ENCODE measurements at places on chromosomes 6 and 20.
A peak's percentile ranks its signal among the peaks of the same experiment; 100 is the strongest.

DNA sequence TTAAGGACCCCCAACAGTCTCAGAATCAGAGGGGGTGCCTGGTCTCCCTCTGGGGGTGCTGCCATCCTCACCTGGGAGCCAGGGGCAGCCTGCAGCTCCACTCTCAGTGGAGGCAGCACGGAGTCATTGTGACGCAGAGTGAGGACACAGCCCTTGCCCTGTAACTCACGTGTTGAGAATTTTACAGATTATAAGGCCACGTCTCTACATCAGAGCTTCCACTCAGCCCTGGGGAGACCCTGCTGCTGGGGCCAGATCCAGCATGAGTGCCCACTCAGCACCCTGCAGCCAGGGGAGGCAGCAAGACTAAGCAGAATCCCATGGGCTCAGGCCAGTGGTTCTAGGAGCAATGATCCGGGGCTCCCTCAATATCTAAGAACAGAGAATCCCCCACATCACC lies 137.4 kb upstream of the AFDN start:
- DNase-seq = no peak

DNA sequence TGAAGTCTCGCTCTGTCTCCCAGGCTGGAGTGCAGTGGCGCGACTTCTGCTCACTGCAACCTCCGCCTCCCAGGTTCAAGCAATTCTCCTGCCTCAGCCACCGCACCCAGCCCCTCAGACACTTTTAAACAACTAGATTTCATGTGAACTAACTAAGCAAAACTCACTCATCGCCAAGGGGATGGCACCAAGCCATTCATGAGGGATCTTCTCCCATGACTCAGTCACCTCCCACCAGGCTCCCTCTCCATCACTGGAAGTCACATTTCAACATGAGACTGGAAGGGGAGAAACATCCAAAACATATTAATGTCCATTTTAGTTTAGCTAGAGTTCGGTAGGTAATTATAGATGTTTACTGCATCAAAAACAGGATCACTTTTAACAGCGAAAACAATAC lies 95.9 kb upstream of the PRL start:
- DNase-seq = no peak

DNA sequence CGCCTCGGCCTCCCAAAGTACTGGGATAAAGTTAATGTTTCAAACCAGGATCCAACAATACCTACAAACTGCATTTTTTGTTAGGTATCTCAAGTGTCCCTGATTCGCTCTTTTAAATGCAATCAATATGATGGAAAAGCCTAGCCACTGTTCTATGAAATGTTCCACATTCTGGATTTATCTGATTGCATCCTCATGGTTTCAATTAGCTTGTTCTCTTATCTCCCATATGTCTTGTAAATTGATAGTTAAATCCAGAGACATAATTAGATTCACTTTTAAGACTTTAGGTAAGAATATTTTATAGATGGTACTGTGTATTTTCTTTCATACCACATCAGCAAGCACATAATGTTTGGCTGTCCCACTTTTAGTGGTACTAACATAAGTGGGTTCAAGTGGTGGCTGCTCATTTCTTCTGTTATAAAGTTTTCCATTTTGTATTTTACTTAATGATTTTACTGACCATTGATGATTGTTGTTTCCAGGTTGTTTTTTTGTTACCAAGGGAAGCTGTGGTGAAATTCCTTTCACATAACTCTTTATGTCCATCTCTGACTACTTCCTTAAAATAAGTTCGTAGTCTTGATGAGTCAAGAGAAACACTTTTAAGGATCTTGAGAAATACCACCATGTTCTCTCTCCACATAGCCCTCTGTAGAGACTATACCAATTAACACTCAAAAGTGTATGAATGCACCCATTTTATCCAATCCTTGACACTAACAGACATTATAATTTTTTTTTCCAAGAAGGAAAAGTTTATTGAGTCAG lies 40.5 kb downstream of the RNGTT start:
- no peak for DNase-seq

GRCh38 chr6:105199711-105200110 lies 19.9 kb upstream of the POPDC3 start:
- no peak for DNase-seq

DNA sequence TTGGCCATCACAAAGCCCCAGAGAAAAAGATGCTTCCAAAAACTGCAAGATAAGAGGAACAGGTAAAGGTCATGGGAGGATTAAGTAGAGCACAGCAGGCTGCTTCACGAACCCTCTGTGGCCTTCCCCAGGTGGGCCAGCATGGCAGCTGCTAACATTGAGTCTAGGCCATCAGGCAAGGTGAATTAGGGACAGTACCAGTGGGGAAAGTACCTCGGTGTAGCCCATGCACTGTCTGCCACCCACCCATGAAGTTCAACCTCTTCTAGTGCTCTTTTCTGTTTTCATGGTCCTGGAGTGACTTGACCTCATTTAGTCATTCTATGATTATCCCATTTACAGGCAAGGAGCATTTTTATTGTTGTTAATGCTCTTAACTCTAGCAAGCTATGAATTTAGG lies 108.6 kb upstream of the DUSP22 start:
- DNase-seq = no peak

- DNase-seq = no peak
Measured at GRCh38 chr6:165735065-165735464, 72.0 kb upstream of the PDE10A start.

DNA sequence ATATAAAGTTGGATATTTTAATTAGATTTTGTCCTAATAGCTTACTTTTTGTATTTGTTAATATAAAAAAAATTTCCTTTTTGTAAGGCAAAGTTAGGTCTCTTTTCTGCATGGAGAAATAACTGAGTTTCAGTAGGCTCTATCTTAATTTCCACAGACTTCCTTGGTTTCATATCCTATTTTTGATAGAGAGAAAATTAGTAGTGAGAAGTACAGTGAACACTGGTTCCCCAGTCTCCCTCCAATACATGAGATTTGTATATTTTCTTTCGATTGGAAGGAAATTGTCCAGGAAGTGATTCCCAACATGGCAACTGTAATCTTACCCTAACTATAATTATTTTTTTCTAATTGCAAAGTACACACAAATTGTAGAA lies 26.4 kb downstream of the TRIM27 start:
- DNase-seq = no peak

DNA sequence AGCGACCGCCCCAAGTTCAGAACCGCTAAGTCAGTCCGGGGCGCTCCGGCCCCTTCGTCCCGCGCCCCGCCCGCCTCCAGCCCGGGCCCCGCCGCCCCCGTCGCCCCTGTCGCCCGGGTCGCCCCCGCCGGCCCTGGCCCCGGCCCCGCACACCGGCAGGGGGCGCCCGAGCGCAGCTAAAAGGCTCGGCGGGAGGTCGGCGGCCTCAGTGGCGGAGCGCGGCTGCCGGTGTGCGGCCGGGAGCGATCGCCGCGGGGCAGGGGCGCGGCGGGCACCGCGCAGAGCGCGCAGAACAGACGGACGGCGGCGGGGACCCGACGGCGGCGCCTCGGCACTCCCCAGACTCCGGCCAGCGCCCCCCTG lies at the start of gene FNDC1:
FNDC1 (plus strand) TSS at position 208 of the 363 bp plus-strand sequence. CDS start 197 bp downstream, outside the sequence.
- peak; percentile 26 for DNase-seq

GRCh38 chr20:51493346-51493791 lies 49.1 kb downstream of the NFATC2 start:
- DNase-seq = no peak

- no peak for DNase-seq
Measured at GRCh38 chr20:57412347-57413029, 21.3 kb downstream of the RBM38 start.

- DNase-seq = no peak
Measured at GRCh38 chr20:57372157-57372556, 19.0 kb upstream of the RBM38 start.

GRCh38 chr20:43459022-43459942 lies 1.6 kb downstream of the SRSF6 start:
- no peak for DNase-seq

DNA sequence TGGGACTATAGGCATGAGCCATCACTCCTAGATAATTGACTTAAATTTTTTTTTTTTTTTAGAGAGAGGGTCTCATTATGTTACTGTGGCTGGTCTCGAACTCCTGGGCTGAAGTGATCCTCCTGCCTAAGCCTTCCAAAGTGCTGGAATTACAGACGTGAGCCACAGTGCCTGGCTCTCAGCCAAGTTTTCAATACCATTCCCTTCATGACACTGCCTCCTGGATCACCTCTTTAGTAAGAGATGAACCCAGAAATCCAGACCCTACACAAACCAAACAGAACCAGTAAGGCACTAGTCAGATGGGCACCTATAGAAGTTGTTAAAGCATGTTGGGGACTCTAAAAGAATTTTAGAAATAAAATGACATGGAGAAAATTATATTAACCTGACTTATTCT lies 18.3 kb upstream of the RIMS4 start:
- DNase-seq = no peak

GRCh38 chr6:160031871-160032270 lies 63.0 kb downstream of the IGF2R start:
- DNase-seq = no peak

GRCh38 chr20:6178537-6178936 lies 55.7 kb upstream of the FERMT1 start:
- no peak for DNase-seq

DNA sequence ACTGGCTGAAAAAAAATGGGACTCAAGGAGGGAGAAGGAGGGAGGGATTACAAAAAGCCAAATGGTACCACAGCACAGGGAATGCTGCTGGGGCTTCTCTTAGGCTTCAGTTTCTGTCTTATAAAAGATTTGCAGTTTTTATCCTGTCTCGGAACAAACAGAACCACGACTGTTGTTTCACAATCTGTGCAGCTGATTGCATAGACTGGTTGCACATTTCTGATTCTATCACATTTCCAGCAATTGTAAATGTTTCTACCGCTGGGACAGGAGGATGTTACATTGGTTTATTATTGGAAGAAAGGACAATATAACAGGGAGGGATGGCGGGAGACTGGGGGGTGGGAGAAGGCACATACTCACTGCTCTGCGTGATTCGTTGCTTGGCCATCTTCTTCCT lies 73.5 kb upstream of the ARID1B start:
- no peak for DNase-seq

GRCh38 chr6:43579171-43579570 lies 3.2 kb downstream of the POLH start:
- DNase-seq = no peak

GRCh38 chr6:125922322-125922860 lies 34.2 kb upstream of the HINT3 start:
- DNase-seq = no peak

- DNase-seq = no peak
Measured at GRCh38 chr6:53011979-53012378, 16.9 kb upstream of the GSTA4 start.

- DNase-seq = no peak
Measured at GRCh38 chr6:53771785-53772624, 22.8 kb upstream of the LRRC1 start.

GRCh38 chr6:71289039-71289801 lies 609 bp downstream of the OGFRL1 start:
- no peak for DNase-seq

GRCh38 chr6:87065117-87065516 lies 29.8 kb downstream of the CGA start:
- DNase-seq = no peak

- no peak for DNase-seq
Measured at GRCh38 chr6:45732731-45733130, 282.9 kb downstream of the CLIC5 start.

DNA sequence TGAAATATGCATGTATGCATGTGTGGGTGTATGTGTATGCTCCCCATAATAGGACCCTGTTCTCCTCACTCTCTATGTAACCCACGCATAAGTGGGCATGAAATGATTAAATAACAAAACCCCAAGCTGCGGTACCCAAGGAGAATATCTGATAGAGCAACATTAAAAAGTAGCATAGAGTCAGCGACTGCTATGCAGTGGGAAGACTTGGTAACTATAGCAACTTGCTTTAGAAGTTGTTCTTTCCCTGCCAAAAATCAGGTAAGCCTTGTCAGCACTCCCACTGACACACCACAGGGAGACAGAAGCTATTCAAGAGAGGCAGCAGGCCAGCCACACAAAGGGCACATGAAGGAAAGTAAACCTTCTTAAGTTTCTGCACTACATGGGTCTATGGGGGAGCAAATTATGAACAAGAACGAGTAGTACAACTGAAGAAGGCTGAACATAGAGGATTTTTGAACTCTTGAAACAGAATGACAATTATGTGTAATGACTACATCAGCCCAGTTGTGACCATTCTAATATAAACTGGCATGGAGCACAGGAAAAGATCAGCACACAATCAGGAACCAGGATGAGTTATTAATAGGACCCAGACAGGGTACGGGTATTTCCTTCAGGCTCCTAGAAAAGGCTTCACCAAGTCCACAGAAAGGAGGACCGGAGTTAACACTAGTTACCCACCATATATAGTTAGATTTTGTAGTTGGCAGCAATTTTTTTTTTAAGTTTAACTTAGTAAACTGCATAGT lies 89.9 kb downstream of the GPR6 start:
- no peak for DNase-seq

GRCh38 chr20:49575551-49576060 lies 7.7 kb upstream of the PTGIS start:
- no peak for DNase-seq

DNA sequence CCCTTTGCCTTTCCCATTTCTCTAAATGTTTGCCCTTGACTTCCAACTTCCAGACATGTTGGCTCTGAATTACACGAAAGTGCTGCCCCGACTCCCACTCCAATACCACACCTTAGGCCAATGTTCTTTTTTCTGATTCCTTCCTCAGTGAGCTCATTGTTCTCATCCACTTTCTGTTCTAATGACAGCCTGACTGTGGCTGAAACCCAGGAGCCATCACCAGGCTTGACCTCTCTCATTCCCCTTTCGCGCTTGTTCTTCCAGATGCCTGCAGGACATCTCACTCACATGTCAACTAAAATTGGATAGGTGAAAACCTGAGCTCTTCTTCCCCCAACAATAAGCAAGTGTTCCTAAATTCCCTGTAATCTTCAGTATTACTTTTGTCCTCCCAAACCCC lies 40.4 kb downstream of the PTPRK start:
- DNase-seq = no peak

- DNase-seq = no peak
Measured at GRCh38 chr6:109612268-109612667, 78.7 kb downstream of the AK9 start.

DNA sequence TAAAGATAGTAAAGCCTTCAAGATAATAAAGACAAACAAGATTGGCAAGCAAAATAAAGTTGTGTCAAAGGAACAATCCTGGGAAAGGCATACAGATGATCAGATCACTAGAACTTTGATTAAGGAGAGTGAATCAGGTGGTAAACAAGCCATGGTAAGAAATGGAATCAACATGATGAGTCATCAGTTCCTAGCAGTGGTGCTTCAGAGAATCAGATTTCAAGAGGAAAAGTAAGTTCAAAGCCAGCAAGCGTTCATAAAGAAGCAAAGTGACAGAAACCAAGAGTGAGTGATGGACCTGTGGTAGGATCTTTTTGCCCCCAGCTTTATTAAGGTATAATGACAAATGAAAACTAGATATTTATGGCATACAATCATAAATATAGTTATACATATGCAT lies 340.4 kb downstream of the TPBG start:
- no peak for DNase-seq

DNA sequence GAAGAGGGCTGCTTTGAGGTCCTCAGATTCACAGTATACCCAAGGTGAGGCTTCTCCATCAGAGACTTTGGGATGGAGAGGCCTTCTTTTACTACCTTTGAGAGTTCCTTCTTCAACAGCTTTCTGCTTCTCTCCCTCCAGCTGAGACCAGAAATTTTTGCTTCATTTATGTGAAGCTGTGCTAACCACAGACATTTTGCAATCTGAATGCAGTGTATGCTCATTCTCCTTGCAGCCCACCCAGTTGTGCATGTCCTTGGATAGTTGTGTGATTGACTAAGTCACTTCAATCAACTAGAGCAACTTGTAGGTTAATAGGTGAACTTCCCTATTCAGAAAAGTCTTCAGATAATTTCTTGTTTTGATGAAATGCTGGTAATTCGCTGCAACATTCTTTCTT lies 20.1 kb downstream of the DCBLD1 start:
- no peak for DNase-seq

- no peak for DNase-seq
Measured at GRCh38 chr6:157046776-157047175, 269.6 kb downstream of the ARID1B start.

All from activated CD4-positive, CD25-positive, alpha-beta regulatory T cell (primary cell).